Epithelial cell of proximal tubule (primary cell): ENCODE measurements at places on chromosomes 6 and 20. TPM values are rescaled to one million over a fixed set of nuclear protein-coding genes. Genes with fewer than 3 reads are reported as not detected.

GRCh38 chr6:21031182-21031581 lies 496.9 kb downstream of the CDKAL1 start:
- no peak for DNase-seq

- no peak for DNase-seq
These were observed 16.2 kb downstream of the GFOD1 start for GRCh38 chr6:13471184-13471583.

DNA sequence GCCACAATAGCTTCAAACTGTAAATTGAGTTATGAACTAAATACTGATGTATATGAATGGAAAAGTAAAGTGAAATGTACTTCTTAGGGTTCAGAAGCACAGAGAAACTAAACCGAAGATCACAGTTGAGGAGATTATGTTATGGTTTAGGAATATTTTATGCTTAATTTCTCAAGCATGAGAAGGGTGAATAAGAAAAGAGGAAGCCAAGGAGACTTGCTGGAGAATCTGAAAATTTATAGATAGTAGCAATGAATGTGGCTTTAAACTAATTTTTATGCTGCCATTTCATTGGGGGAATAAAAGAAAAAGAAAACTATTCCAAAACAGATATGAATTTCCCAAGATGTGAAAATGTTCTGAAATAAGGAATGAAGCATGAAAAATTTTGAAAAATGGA lies 5.6 kb downstream of the ANKS1A start:
- no peak for DNase-seq

NKX2-2 gene
- total RNA-seq, result not detected in 2 replicates

PKIG gene
- 28.8 and 64.3 TPM in 2 replicates for total RNA-seq
